KBM-7 (cell line): ENCODE measurements at places on chromosomes 7 and 10.
A peak's percentile ranks its signal among the peaks of the same experiment; 100 is the strongest.

- DNase-seq: no peak
Observed at GRCh38 chr7:94698275-94698674, 42.3 kb upstream of the SGCE start.

DNA sequence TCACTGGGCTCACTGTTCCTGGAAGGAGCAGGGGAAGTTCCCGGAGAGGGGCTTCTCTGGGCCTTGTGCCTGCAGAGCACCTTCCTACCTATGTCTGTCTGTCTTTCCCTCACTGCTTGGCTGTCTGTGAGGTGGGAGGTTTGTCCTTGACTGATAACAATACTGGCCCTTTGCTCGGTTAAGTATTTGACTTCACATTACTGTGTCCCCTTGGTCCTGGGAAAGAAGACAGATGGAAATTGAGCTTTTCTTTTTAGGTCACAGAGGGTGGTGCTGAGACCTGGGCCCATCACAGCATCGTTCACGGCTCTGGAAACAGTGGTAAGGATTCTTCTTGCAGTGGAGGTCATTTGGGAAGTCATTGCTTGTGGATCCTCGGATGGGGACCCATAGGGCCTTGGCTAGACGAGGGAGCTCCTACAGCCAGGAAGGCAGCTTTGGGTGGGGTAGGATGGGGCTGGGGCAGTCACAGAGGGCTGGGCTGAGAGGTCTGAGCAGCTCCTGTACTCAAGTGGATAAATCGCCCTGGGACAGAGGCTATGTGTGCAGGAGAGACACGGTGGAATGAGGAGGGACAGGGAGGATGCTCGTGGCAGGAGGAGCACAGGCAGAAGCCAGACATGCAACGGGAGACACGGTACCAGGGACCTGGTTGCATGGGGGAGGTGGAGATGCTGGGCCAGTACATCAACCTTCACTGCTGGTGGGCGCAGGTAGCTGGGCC is 450.2 kb downstream of the PLXNA4 start:
- no peak for DNase-seq

- DNase-seq: no peak
Observed at GRCh38 chr7:30260246-30260768, 24.1 kb upstream of the ZNRF2 start.

- peak; percentile 52 for DNase-seq
Observed at GRCh38 chr10:3807928-3808496, 23.0 kb upstream of the KLF6 start.

DNA sequence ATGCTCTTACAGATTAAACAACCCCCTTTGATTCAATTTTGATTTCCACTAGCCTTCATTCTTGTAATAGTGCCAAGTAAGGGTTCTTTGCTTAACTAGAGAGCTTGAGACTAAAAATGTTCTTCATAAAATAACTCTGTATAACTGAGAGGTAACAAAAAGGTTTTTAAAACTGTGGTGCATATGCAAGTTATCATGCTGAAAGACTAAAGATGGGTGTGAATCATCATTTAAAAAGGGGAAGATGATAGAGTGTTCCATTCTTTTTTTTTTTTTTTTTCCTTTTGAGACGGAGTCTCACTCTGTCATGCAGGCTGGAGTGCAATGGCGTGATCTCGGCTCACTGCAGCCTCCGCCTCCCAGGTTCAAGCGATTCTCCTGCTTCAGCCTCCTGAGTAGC is 11.1 kb downstream of the MDFIC start:
- no peak for DNase-seq

GRCh38 chr10:82266438-82266837 is 391.4 kb downstream of the NRG3 start:
- no peak for DNase-seq

GRCh38 chr7:153152801-153153422 is 393.4 kb downstream of the ACTR3B start:
- DNase-seq: no peak

DNA sequence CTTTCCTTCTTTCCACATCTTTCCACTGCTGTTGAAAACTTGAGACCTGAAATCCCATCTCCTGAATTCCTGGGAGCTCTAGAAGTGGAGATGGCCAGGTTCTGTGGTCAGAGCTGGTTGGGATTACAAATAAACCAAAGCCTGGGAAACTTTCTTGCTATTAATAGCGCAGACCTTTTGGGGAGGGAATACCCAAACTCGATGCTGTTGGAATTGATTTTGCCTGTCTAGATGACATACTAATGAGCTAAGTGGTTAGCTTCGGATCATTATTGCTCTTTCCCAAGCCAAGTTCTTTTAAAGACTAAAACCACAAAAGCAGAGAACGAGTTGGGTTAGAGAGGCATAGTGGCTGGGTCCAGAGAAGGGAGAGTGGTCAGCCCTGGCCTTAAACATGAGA is 76.6 kb downstream of the TCF7L2 start:
- no peak for DNase-seq

- no peak for DNase-seq
Observed at GRCh38 chr10:2076528-2076927, 339.2 kb upstream of the ADARB2 start.

GRCh38 chr10:50990568-50991455 is 83.5 kb upstream of the PRKG1 start:
- peak; percentile 16 for DNase-seq

- DNase-seq: no peak
Observed at GRCh38 chr10:13026873-13027272, 25.4 kb upstream of the CCDC3 start.

DNA sequence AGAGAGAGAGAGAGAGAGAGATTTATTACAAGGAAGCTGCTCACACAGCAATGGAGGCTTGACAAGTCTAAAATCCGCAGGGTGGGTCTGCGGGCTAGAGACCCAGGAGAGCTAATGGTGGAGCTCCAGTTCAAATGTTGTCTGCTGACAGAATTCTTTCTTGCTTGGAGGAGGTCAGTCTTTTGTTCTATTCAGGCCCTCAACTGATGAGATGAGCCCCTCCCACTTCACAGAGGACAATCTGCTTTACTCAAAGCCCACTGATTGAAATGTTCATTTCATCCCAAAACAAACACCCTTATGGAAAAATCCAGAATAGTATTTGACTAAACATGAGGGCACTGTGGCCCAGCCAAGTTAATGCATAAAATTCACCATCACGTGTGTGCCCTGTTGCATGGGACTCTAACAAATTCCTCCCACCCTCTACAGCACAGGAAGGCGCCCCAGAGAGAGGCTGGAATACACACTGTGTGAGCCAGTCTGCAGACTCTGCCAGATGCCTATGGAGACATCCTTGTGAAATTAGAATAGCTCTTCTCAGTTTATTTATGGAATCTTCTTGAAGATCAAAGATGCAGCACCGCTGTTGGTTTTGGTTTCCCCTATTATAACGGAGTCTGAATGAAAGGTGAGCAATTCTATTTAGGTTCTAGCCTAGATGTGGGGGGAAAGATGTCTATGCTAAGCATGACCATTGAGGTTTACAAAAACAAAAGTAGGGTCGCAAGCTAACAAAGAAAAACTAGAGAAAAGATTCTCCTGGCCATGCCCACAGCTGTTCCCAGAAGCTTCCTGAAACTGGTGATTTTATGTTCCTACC is 123.0 kb upstream of the SFMBT2 start:
- DNase-seq: no peak

DNA sequence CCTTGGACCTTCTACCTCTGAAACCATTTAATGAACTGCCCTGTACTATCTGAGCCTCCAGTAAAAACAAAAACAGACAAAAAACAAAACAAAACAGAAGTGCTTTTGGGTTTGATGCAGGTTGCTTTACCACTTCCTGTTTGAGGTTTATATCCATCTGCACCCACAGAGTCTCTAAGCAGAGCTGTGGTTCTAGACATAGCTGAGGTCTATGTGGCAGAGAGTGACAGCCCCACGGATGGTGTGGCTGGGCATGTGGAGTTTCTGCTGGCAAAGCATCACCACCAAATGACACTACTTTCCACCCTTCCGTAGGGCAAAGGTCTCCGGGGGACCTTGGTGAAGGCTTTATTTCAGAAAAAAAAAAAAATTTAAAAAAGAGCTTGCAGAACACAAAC is 754.2 kb downstream of the GRID1 start:
- DNase-seq: peak; percentile 48

DNA sequence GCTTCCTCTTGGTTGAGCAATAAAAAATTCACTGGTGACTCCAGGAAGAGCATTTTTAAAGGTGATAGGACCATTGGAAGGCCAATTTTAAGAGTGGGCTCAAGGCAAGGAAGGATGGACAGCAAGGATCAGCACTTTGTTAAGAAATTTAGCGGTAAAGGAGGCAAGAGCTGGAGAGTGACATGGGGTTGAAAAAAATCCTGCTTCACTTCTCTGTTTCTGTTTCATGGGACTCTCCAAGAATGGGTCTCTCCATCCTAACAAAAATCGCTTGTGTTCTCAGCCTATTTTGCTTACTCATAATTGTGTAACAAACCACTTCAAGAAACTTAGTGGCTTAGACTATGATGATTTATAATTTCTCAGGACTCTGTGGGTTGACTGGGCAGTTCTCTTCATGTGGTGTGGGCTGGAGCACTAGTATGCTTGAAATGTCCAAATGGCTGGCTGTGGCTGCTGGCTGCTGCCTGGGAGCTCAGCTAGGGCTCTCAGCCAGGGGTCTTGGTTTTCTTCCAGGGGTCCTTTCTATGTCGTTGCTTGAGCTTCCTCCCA is 59.8 kb upstream of the ZNRF2 start:
- DNase-seq: no peak

DNA sequence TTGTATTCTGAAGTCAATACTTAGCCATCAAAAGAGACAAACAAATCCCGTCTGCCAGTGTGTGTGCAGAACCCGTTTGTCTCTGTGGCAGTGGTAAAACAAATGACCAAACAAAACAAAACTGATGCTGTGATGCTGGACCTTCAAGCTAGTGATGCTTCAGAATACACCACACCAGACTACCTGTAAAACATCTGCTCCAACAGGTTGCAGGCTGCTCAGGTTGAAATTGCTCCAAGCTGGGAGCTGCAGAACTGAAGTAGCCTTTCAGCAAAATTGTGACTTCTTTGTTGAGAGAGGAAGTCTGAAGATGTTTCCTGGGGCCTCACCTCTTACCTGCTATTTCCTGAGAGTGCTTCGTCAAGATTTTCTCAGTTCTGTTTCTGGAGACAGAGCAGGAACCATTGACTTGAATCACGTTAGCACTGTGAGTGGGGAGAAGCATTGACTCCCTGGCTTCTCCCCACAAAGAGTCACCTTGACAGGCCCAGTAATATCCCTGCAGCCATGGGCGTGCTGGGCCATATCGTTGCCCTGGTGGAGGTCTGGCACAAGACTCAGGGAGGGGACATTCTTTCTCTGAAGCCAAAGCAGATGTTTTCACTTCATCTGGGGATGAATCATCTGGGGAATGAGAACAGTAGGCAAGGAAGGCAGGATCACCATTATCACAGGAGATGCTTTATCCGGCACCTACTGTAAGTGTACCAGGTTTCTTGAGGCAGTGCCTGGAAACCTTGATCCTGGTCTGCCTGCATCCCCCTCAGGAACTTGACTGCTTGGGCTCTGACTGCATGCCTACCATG is 80.2 kb downstream of the RBM20 start:
- no peak for DNase-seq

GRCh38 chr10:123908379-123908778 is 16.8 kb upstream of the CPXM2 start:
- DNase-seq: no peak

GRCh38 chr7:155997431-155998327 is 185.4 kb upstream of the SHH start:
- DNase-seq: no peak

DNA sequence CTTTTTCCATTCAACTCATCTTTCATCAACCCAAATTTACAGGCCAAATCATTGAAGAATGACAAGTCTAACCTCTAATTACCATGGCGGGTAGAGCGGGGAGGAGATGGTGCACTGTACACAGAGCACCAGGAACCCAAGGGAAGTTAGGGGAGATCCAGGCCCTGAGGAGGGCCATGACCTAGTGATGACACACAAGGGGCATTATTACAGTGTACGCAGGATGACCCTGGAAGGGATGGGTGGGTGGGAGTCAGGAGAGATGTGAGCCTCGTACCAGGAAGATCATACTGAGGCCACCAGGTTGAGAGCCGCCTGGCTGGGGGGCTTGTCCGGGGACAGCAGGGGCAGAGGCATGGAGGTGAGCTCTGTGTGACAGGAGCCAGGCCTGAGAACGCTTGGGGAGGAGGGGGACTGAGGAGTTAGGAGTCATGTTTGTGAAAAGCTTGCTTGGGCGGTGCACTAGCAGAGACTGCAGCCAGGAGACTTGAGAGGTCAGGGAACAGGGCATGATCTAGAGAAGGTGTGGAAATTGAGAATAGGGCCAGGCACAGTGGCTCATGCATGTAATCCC is 89.5 kb upstream of the CCNY start:
- no peak for DNase-seq

GRCh38 chr10:70903262-70903921 is 15.0 kb upstream of the PCBD1 start:
- peak; percentile 63 for DNase-seq

GRCh38 chr10:111128331-111129180 is 51.7 kb downstream of the ADRA2A start:
- no peak for DNase-seq

- no peak for DNase-seq
Observed at GRCh38 chr7:20474249-20474648, 141.2 kb upstream of the ABCB5 start.

GRCh38 chr7:23120106-23120505 is 14.5 kb downstream of the KLHL7 start:
- no peak for DNase-seq

DNA sequence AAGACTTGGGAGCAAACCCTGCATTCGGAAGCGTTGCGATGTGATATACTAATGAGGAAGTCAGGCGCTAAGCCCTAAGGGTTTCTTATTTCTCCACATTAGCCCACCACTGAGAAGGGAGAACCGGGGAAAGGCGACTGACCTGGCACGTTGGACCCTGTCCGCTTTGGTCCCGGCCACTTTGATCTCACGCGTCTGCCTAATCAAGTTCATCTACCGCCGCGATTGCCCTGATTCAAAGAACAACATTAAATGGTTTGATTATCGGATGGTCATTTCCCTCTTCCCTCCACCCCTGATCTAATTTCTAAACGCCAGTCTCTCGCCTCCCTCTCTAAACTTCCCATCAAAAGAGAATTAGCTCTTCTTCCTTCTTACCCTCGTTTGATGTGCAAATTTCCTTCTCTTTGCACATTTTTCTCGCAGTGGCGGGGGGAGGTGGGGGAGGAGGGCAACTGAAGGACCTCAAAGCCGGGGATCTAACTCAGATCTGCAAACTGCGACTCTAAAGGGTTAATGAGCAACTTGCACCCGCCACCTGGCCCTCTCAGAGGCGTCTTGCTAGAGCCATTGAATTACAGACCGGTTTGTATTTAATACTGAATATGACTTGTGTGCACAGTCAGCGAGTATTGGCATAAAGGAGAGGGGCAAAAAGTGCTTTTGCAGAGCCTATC is 687 bp upstream of the DKK1 start:
- DNase-seq: no peak

GRCh38 chr10:12469345-12469744 is 120.0 kb downstream of the CAMK1D start:
- no peak for DNase-seq
